Activated CD4-positive, alpha-beta T cell treated with anti-CD3 and anti-CD28 coated beads, Interleukin-2, amount 50 U/mL, for 4 hours (primary cell): ENCODE measurements at places on chromosomes 5 and 9.
A peak's percentile ranks its signal among the peaks of the same experiment; 100 is the strongest.

DNA sequence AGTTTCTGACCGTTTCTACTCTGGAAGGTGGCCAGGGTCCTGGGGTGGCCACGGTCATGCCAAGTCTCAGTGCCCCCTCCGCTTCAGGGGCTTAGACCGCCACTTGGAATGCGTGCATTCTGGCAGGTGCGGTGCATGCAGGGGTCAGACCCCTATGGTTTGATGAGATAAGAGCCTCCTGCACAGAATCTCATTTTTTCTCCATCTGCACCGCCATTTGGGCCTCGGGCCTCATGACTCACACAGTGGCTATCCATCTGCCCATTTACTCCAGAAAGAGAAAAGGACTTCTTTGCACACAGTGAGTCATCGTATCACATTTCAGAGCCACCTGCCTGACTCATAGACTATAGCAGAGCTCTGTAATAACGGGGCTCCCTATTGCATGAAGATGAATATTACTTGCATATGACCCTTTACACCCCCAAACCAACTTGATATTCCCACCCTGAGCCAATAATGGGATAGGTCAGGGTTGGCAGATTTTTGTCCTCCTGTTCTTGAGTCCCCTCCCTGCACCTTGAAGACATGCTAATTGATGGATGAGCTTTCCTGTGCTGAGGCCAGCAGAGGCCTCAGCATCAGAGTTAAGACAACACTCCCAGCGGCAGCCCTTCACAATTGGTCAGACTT, 157.4 kb downstream of the NR3C1 start:
- no peak for DNase-seq

DNA sequence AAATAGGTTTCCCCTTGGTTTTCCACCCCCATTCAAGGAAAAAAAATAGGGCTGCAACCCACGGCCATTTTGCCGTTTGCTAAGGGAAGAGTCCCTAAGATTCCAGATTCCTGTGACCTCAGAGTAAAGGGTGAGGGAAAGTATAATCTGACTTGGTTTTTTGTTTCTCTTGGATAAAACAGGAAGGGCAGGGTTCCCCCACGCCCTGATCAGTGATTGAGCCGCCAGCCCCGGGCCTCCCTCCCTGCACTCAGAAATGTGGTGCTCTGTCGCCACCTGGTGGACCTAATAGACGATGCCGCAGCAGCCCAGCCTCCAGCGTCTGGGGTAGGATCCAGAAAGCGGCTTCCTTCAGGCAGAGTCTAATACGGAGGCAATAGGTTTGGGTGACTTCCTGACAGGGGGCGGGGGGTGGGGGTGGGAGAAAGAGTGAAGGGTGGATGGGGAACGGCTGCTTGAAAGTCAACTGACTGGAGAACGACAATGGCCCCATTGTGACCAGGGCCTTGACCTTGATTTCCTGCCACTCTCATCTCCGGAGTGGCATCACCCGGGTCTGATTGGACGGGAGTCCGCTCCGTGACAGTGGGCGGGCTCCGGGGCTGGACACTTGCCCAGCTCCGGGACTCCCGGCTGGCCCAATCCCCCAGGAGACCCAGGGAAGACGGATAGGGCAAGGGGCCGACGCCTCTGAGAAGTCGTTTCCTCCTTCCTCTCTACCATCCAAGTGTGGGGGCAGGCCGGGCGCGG, 17.8 kb upstream of the CYSTM1 start:
- DNase-seq = peak; percentile 87

- no peak for DNase-seq
These were observed 131.1 kb downstream of the FOXD1 start for GRCh38 chr5:73317523-73317922.

GRCh38 chr5:68134033-68134668, 81.4 kb upstream of the PIK3R1 start:
- DNase-seq = no peak

- DNase-seq = no peak
These were observed 250.9 kb downstream of the TMEM232 start for GRCh38 chr5:110475529-110475928.

DNA sequence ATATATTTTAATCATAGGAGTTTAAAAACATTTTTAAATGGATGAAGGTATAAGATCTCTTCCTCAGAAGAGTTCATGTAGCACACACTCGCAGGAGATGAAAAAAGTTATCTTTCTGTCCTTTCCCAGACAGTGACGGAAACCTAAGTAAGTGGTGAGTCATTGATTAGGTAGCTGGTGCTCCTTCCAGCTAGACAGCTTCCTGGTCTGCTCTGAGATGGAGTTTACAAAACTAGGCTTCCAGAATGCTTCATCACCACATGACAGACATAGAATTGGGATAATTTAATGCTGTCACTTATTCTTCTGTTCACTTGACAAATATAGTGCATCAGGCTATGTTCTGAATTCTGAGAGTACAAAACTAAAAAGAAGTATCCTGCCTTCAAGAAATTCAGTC, 2393.0 kb upstream of the C9orf72 start:
- no peak for DNase-seq

DNA sequence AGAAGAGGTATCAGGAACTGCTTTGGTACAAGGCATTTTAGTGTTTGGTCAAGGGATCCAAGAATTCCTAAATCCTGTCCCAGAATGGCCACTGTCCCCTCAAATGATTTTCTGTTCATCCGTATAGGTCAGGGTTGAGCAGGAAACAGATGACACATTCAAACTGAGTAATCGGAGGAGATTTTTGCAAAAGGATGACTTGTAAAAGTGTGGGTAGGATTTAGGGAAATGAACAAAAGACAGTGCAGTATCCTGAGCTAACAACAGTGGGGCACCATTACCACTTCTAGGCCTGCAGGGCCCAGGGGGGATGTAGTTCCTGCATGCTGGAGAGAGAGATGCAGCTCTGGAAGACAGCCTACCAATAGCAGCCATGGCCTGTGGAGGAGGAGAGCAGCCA, 290.1 kb downstream of the ZSWIM6 start:
- DNase-seq = no peak

DNA sequence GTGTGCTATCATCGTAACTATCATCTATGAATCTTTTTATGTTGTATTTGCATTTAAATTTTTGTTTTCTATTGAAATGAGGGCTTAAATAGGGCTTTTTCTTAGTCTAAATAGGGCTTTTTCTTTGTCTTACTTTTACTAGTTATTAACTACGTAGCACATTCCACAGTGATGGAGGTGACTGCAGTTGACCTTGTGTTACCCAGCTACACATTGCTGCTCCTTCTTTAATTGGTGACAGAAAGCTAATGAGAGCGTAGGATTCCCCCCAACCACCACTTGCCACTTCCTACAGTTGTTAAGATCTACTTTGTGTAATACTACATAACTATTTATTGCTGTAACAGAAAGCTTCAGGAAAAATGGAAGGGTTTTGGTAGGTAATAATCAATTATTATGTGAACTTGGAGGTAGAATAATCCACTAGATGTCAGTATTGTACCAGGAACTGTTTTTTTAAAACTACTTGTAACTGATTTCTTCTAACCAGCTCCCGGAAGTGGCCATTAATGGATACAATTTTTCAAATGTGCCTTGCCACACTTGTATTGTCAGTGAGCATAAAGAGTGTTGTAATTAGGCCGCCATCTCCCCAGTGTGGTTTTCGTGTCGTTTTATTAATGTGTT, 18.0 kb downstream of the MTRR start:
- DNase-seq = no peak

- DNase-seq = no peak
These were observed 6.4 kb downstream of the IL3 start for GRCh38 chr5:132066871-132067270.

GRCh38 chr9:120438836-120439546, 141.0 kb downstream of the CDK5RAP2 start:
- DNase-seq = no peak
